SK-N-MC (cell line): ENCODE measurements at places on chromosomes 6 and 20.

DNA sequence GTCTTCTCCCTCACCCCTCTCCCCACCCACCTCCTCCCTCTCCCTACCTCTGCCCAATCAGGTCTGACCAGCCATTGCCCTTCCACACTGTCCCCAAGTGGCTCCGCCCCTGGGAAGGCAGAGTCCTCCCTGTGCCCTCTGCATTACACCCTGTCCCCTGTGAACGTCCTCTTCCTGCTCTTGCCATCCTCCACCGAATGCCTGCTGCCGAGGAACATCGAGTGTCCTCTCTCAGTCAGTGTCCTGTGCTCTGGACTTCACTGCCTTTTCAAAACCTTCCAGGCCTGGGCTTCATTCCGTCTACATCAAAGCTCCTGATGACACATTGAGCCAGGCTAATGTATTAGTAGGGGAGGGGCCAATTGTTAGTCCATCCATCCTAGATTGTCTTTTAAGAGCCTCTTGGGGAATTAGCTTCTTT, 3.3 kb upstream of the PACSIN1 start:
- no peak for DNase-seq

DNA sequence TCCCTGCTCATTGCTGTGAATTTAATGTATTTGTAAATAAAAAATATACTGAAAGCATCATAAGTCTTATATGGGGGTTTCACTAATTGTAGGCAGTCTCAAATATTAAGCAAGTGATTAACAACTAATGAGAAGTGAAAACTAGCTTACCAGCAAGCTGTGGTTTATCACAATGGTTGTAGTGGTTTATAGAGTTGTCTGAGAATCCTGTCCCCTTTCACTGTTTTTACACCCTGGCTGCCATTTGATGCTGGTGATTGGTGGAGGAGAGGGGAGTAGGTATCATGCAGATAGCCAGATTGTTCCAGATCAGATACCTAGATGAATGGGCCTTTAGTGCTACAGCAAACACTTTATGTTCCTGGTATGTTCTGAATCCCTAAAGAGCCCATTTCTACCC, 6.0 kb downstream of the MKKS start:
- no peak for DNase-seq

- DNase-seq, result no peak
Observed at GRCh38 chr6:44011350-44011920, 115.8 kb downstream of the MRPL14 start.

GRCh38 chr6:55445648-55446204, 118.5 kb downstream of the GFRAL start:
- no peak for DNase-seq

DNA sequence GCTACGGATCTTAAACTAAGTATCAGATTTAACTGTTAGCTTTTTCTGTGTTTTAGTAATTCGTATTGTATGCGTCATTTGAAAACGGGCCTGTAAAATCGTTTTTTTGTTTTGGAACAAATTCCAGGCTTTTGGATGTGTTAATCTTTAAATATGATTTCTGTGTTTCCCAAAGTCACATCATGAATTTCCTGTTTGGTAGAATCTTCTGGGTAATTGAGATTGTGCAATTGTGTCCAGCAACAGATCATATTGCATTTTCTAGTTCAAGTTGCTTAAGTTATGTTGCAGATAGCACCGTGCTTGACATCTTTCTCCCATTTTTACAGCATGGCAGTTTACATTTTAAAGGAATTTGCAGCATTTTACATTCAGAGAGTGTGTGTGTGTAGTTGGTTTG, 1.9 kb downstream of the MAPK14 start:
- peak; percentile 73 for DNase-seq

- no peak for DNase-seq
Observed at GRCh38 chr6:103264020-103264419, 1595.7 kb downstream of the HACE1 start.

- DNase-seq, result no peak
Observed at GRCh38 chr6:6614096-6614982, 25.8 kb downstream of the LY86 start.
